ENCODE measurements at places on chromosomes 5 and 9.

DNA sequence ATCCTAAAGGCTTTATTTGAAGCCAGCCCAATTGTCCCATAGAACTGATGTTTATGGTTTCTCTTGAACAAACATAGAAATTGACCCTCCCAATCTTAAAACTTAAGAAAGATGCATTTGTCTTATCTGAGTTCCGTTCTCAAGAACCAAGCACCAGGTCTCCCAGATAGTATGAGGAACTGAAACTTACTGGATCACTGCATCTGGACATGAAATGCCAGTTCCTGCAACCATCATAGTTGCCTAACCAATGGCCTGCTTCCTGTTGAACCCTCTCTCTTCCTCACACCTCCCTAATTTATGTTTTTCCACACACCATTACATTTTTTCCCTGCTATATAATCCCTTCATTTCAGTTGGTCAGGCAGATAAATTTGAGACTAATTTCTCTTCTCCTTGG, 478.9 kb downstream of the HTR1A start:
- no peak for DNase-seq

DNA sequence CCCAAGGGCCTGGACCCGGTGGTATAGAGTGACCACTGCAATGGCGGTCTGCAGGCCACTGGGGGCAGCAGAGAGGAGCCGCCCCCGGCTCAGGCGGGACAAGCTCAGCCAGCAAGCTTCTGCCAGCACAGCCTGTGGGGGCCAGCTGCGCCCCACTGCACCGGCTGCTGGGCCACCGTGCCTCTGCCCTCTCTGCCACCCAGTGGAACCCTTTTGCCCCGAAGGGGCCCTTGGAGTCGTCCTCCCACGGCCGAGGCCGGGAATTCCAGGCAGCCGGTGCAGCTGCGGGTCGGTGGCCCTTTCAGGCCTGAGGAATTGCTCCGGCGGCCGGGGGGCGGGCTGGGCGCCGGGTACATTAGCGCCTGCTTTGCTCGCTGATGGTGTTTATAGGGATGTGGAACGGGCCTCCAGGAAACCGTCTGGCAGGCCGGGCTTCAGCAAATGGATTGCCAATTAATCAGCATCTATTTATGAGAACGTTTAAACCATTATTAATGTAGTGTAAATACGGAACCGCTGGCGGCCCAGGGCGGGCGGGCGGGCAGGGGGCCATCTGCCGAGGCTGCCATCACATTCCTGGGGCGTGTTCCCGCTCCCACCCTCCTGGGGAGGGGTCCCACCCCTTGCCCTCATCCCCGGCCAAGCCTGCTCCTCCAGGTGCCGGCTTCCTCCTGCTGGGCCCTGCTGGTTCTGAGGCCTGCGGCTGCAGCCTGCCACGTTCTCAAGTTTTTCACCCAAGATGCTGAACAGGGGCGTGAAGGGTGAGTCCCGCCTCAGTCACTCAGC, 127.4 kb downstream of the BARX1 start:
- no peak for DNase-seq

- no peak for DNase-seq
Observed at GRCh38 chr5:150066901-150067396, 19.4 kb downstream of the CSF1R start.

DNA sequence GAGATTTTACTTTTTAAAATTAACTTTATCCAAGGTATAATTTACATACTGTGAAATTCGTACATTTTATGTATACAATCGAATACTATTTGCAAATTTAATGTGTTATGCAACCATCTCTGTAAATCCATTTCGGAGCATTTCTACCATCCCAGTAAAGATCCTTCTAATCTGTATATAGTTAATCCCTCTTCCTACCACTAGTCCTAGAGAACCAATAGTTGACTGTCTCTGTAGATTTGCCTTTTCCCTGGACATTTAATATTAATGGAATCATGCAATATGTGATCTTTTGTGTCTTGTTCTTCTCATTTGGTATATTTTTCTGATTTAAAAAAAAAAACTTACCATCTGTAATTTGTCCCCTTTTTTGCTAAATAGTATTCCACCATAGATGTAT, 74.8 kb downstream of the RAB24 start:
- no peak for DNase-seq

DNA sequence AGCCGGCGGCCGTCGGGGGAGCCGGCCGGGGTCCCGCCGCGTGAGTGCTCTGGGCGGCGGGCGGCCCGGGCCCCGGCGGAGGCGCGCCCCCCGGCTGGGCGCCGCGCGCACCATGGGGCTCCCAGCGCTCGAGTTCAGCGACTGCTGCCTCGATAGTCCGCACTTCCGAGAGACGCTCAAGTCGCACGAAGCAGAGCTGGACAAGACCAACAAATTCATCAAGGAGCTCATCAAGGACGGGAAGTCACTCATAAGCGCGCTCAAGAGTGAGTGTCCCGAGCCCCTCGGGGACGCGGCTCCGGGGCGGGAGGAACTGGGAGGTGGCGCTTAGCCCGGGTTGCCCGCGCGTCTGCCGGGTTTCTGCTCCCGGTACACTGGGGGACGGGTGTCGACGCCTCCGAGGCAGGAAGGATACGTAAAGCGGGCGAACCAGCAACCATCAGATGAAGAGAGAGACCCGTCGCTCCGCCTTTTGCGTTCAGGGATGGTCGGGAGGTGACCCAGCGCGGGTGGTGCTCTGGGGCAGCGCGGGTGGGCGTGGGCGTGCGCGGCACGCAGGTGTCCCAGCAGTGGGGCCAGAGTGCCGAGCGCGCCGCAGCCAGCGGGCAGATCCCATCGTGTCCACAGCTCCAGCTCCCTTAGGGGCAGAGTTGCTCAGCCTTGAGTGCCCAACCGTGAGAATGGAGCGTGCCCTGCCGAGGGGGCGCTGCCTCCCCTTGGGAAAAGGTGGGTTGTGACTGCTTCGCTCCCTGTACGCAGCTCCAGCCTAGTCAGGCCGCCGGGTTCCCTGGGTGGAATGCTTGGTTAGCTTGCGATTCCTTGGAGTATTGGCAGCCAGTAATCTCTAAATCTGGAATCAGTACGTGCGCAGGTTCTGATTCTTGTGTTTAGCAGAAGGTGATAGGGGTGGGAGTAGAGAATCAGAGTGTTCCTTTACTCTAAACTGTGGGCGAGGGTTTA, 753 bp downstream of the ARHGAP26 start:
- DNase-seq, result no peak

GRCh38 chr5:6634788-6635430, 1.7 kb downstream of the SRD5A1 start:
- no peak for DNase-seq

- no peak for DNase-seq
Observed at GRCh38 chr9:37999588-38000189, 69.3 kb downstream of the SHB start.

DNA sequence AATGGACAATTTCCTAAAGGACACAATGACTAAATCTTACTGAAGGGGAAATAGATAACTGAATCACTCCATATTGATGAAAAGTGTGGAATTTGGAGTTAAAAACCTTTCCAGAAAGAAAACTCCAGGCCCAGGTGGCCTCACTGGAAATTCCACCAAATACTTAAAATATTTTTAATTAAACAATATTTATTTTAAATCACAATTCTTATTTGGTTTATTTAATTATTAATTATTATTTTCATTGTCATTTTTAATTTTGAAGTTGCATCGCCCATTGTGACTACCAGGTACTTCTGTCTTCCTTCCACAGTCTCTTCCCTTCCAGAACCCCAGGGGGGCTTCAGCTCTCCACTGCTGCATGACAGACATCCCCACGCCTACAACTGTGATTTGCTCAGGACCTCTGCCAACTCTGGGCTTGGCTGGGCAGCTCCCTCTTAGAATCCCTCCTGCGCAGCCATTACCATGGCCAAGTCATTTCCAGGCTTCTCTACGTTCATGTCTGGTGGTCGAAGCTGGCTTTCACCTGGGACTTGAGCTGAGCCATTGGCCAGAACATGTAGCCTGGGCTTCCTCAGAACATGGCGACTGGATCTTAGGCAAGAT, 16.4 kb upstream of the GADD45G start:
- DNase-seq, result no peak

Measured in stimulated activated CD4-positive, alpha-beta T cell treated with anti-CD3 and anti-CD28 coated beads, Interleukin-12 subunit alpha, Interleukin-12 subunit beta, amount 100 ng/mL, for 48 hours (primary cell).